ENCODE measurements at places on chromosomes 11 and 22.

DNA sequence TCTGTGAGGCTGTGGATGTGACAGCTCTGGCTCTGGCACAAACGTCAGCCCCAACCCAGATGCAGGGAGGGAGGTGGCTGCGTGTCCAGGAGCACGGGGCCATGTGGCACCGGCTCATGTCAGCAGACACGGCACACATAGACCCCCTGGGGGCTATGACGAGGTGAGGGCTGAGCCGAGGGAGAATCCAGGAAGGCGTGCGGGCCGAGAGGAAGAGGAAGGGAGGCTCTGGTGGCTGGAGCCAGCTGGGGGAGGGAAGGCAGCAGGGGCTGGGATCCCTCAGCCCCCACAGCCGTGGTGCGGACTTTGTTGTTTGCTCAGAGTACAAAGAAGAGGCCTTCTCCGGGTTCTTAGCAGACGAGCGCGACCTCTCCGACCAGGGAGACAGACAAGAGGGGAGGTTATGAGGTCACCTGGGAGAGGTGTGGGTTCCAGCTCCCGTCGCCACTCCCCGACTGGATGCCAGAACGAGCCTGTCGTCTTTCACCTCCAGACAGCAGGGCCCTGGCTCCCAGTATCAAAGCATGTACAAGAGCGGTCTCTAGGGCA is 46.1 kb downstream of the CDKN1C start:
- DNase-seq: no peak

GRCh38 chr11:102566112-102566511 is 35.6 kb upstream of the MMP7 start:
- DNase-seq: no peak

DNA sequence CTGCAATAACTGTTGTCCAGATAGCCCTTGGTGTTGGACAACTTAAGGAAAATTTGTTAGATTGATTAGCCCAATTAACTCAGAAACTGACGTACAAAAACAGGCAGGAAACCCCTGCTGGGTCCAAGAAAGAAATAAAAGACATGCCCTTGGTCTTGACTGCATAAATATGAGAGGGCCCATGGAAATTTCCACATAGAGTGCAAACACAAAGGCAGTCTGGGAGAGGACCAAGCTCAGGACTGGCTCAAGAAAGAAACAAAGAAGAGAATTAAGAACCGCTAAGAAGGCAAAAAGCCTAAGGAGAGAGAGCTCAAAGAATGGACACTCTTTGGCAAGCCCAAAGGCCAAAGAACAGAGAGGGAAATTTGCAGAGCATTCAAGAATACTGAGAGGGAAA is 1243.9 kb downstream of the LRRC4C start:
- no peak for DNase-seq

GRCh38 chr11:120127236-120127635 is 10.7 kb downstream of the TRIM29 start:
- DNase-seq: no peak

- no peak for DNase-seq
Observed at GRCh38 chr11:7609015-7609414, 64.3 kb downstream of the CYB5R2 start.

- no peak for DNase-seq
Observed at GRCh38 chr22:29342577-29343312, 27.2 kb upstream of the RASL10A start.
